ENCODE measurements at places on chromosomes 6 and 20.

DNA sequence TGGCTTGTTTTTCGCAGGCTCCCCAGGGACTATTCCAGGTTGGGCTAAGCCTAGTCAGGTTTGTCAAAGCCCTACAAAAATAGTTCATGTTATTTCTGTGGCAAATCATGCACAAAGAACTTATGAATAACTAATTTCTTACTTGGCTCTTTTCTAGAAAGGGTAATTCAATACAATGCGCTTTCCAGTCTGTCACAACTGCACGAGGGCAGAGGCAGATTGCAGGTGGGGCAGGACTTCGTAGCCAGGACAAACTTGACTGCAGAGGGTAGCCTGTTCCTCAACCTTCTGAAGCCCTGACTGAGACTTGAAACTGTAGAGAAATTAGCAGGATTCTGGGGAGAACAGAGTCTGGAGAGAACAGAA, 253.5 kb downstream of the QKI start:
- no peak for DNase-seq

DNA sequence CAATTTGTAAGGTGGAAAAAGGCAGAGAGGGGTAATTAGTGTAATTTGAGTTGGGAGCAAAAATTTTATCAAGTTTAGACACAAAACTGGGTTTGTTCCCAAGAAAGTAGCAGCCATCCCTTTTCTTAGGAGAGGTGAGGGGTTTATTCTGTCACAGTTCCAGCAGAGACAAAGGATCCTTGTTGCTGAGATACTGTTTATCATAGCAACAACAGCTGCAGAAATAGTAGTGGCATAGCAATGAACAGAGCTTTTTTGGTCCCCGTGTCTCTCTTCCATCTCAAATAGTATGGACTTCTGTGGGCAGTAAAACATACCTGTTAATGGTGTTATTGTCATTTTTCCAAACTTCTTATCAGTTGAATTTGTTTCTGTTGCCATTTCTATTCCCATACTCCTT, 23.9 kb downstream of the ZKSCAN8 start:
- no peak for DNase-seq

- DNase-seq = no peak
Measured at GRCh38 chr6:124873066-124873410, 89.2 kb upstream of the RNF217 start.

GRCh38 chr20:13865791-13866351, 81.0 kb downstream of the NDUFAF5 start:
- no peak for DNase-seq

- DNase-seq = no peak
Measured at GRCh38 chr20:25077610-25078169, 4.3 kb downstream of the VSX1 start.

DNA sequence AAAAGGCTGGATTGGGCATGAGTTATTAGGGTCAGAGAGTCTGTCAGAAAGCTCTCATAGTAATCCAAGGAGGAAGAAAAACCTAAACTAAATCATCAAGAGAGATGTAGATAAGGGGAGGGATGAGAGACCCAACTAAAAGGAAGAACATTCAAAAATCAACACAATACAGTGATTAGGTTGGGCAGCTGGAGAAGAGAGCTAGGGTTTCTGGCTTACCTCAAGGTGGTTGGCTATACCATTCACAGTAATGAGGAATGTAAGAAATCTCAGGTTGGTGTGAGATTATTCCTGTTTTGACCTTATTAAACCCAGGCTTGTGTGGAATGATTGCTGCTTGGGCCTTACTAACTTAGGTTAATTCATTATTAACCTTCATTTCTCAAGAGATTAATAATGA, 6.2 kb upstream of the COX7A2 start:
- DNase-seq = no peak

DNA sequence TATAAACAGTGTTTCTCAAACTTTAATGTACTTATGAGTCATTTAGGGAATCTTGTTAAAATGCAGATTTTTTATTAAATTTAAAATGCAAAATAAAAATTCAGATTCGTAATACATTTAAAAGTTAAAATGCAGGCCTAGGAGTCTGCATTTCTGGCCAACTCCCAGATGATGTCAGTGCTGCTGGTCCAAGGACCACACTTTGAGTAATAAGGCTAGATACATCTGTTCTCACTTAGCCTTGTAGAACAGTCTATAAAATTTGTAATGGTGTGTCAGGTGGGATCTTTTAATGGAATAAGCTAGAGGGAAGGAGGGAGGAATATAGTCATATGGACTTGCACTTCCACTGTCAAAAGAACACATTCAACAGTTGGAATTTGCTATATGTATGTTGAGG, 295.6 kb upstream of the BMP2 start:
- DNase-seq = no peak

DNA sequence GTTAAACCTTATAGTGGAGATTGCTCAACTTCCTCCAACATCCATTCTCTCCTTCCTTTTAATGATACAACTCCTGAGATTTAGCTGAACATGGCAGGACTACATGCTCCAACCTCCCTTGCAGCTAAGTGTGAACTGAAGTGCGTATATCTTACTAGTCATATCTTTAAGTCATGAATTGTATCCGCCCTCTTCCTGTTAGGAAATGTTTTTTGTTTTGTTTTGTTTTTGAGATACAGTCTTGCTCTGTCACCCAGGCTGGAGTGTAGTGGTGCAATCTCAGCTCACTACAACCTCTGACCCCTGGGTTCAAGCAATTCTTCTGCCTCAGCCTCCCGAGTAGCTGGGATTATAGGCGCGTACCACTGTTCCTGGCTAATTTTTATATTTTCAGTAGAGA, 8.8 kb upstream of the OSTM1 start:
- DNase-seq = no peak

- no peak for DNase-seq
Measured at GRCh38 chr6:126444659-126445273, 104.9 kb downstream of the CENPW start.

GRCh38 chr6:85126485-85127167, 323.3 kb upstream of the NT5E start:
- DNase-seq = no peak

- no peak for DNase-seq
Measured at GRCh38 chr20:47097691-47098622, 203.3 kb downstream of the EYA2 start.

DNA sequence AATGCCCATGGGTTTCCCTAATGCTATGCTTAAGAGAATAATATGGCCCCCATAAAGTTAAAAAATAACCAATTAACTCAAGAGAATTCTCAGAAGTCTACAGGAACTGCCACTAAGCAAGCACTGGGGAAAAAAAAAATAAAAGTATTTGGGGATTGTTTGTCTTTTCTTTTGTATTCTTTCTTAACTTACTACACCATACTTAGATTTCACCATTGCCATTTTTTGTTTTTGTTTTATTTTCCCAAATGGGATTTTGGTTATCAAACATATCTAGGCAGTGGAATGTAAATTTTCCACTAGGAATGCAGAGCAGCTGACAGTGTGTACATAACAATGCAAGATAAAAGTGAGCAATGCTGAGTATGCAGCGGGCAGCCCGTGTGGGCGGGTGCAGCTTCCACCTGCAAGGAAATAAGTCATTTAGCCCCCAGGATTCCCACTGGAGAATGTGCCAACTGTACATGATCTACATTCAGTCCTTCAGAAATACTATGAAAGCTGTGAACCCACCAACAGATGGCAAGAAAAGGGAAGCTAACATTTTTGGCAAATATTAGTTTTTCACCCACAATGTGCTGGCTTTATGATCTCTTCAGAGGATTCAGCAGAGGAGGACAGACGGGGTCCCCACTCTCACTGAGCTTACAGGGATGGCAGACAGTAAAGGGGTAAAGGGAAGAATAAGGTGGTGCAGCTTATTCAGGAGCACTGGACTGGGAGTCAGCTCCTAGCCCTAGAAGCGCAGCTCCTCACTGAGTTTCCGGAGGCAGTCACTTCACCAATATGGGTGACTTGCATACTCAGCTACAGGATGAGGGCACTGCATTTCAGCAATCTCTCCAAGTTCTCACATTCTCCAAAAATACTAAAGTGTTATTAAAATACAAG, 44.4 kb downstream of the DCDC2 start:
- DNase-seq = no peak

Data from activated T-helper 1 cell treated with Interleukin-2 at 50 U/mL for 16 hours (primary cell).